Ureter (tissue), 1 donor: ENCODE measurements at places on chromosomes 6 and 20. TPM values are rescaled to one million over a fixed set of nuclear protein-coding genes. Genes with fewer than 3 reads are reported as not detected.
A peak's percentile ranks its signal among the peaks of the same experiment; 100 is the strongest.

GRCh38 chr6:149025061-149025460, 278.2 kb downstream of the UST start:
- DNase-seq = no peak

DNA sequence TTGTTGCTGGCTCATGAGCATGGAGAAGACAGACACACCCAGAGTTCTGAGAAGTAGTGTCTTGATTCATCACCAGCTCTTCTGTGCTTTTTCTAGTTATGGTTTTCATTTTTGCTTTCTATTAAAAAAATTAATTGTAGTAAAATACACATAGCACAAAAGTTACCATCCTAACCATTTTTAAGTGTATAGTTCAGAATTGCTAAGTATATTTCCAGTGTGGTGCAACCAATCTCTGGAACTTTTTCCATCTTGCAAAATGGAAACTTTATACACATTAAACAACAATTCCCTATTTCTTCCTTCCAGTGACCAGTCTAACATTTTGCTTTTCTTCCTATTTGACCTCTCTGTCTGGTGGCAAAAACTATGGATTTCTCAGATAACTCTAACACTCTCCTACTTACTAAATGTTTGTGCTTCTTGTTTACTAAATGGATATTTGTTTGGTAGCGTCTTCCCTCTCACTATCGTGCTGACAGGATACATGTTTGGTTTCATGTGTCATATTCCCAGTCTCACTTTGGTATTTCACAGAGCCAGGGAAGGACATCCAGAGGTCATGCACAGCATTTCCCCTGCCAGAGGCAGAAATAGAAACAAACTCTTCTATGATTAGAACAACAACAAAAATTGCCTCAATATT, 40.6 kb downstream of the TXLNB start:
- DNase-seq = no peak

The PRPH2 gene
- total RNA-seq = 0.91 TPM

GRCh38 chr20:63128367-63128766, 87.6 kb downstream of the YTHDF1 start:
- DNase-seq = peak; percentile 29

The BTBD9 gene
- total RNA-seq = 42.5 TPM

- no peak for DNase-seq
These were observed 10.0 kb upstream of the UQCC2 start for GRCh38 chr6:33721508-33721907.

GRCh38 chr20:48332555-48332954, 495.2 kb downstream of the PREX1 start:
- no peak for DNase-seq

DNA sequence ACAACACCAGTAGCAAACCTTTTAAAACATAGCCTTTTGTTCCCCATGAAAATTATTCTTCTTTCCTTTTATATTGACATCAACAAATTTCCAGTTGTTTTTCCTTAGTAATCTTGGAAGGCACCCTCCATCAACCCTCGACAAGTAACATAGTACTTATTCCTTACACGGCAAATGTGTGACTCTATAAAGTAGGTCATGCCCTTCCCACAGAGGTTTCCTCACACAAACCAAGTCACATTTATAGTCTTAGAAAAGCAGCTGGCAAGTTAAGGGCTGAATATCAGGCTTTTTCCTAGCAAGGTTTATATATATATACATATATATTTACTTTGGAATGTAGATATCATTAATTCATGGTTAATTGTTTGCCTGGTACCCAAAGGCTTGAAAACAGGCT, 371.5 kb downstream of the SYNE1 start:
- DNase-seq = no peak
